Pancreas (tissue), 10 donors: ENCODE measurements at places on chromosomes 5 and 9.
A peak's percentile ranks its signal among the peaks of the same experiment; 100 is the strongest.

GRCh38 chr9:130994135-130995085, 14.6 kb upstream of the LAMC3 start:
- DNase-seq = no peak

GRCh38 chr5:127056896-127057295, 16.4 kb downstream of the C5orf63 start:
- no peak for DNase-seq

DNA sequence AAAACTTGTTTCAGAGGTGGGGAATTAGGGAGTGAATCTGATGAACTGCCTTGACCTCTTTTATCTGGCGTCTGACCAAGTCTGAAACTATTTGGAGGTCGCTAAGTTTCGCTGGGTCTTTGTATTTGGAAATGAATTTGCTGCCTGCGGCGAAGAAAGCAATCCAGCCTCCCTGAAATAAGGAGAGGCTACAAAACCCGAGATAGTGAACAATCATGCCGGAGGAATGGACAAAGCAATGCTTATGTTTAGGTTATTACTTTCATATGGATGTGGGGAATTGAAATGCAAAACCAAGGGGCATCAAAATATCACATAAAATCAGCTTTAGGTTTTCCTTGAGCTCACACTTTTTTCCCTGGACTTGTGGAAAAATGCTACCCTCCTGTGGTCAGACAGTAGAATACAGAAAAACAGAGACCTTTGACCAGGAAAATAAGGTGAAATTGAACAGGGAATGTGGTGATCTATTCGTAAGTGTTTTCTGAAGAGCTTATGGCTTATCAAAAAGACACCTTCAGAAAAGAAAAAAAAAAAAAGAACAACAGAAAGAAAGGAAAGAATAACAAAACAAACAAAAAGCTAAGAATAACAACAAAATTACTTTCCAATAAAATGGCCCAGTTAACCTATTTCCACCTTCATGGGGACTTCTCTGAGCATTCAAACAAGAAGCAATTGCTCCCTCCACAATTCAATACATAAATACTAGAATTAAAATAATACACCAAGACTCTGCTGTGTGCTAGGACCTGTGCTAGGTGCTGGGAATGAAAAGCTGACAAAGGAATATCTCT, 68.6 kb upstream of the DPYSL3 start:
- no peak for DNase-seq

DNA sequence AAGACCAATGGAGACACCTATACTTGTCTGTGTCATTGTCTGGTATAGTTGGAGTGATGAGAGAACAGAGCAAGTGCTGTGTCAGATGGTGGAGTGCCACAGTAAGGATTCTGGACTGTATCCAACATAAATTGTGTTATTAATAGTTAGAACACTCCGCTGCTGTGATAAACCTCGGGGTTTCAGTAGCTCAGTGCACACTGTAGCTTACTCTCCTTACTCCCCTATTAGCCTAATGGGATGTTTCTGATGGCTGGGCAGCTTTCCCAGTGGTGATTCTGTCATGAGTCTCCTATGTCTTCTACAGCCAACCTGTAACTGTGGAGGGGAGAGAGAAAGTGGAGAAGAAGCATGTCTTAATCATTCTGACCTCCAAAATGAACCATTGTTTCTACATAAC, 127.6 kb upstream of the PTCH1 start:
- no peak for DNase-seq

GRCh38 chr9:77710316-77710715, 62.2 kb upstream of the GNA14 start:
- no peak for DNase-seq

GRCh38 chr9:35727676-35728040, 4.3 kb downstream of the TLN1 start:
- no peak for DNase-seq

DNA sequence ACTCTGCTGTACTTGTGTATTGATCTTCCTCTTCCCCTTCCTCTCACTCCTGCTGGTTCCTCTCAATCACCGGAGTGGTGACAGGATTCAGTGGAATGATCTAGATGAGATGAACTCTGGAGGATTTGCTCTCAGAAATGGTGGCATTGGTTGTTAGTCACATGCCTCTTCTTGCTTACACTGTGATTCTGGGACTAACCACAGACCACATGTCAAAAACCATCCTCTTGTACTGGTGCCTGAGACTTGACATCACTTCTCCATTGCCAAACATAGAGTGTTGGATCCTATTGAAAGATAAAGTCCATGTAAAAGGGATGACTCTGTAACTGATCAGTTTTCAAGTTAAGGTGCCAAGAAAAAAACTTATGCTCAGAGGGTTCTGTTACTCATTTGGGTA, 506.5 kb downstream of the DMAC1 start:
- no peak for DNase-seq

DNA sequence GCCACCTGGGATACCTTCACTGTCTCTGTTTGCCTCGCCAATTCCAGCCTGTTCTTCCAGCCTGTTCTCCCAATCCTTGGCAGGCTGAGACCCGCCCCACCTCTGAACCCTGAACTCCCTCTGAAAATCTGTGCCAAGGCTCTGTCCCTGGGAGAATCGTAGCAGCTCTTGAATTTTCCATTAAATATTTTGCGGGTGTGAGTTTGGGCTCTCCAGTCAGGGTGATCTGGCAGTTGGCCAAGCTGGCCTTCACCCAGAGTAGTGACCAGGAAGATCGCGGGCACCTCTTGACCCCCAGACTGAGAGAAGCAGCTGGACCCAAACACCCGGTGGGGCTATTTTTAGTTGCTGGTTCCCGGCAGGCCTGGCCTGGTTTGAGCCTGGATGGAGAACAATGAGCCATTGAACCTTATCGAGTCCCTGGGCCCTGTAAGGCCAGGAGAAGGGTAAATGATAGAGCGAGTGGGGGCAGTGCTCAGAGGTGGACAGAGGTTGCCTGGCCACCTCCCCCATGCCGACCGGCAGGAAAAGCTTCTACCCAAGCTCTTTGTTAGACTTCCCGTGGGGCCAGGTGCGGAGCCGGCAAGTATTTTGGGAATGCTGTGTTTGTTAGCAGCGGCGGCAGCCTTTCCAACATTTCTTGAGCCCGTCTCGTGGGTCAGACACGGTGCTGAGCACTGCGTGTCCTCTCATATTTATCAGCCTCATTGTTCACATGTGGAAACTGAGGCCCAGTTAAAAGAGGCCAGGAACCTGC, 146.2 kb downstream of the RGS3 start:
- DNase-seq = peak; percentile 81

DNA sequence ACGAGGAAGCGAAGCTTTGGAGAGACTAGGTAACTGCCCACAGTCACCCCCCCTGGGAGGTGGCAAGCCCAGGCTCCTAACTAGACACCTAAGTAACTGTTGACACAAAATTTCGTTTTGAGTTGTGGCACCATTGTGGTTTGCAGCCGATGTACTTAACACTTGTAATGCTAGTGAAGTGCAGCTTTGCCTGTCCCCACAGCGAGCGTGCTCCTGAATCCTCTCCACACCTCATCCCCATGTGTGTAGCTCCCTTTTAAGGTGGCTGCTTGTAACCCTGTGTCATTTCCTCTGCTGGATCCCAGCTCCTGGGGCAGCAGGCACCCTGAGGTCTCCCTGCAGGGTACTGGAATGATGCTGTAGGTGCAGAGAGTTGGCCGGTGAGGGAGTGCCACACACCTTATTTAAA, 114.9 kb downstream of the TRIO start:
- DNase-seq = no peak

DNA sequence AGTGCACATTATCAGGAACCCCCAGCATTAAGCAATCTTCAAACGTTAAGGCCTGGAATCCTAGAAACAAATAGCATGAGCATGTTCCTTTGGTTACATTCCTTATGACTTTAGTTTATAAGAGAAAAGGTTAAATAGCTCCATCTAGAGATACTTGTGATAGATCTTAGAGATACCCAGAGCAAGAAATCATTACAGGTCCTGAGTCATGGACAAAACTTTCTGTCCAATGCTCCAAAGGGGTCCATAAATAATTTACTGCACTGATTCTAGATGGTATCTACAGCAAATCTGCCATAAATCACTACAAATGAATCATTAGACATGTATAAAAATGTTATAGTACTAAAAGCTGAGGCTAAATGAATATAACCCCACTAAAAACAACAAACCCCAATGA, 139.6 kb downstream of the HTR1A start:
- no peak for DNase-seq

DNA sequence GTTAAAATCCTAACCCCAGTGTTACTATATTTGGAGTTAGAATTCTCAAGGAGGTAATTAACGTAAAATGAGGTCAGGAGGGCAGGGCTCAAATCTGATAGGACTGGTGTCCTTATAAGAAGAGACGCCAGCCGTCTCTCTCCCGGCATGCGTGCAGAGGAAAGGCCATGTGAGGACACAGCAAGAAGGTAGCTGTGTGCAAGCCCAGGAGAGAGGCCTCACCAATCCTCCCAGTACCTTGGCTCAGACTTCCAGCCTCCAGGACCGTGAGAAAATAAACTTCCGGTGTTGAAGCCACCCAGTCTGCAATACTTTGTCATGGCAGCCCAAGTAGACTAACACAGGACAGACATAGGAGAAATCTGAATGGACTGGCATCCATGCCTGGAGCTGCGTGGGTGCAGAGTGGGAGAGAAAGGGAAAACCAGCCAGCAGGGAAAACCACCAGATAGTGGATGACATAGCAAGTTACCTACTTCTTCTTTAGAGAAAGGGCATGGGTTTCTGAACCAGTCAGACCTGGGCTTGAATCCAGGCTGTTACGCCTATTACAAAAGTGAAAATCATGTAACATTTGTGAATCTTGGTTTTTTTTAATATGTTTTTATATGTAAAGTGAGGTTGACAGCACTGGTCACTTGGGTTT, 89.2 kb downstream of the FSTL4 start:
- no peak for DNase-seq

- no peak for DNase-seq
These were observed 61.0 kb downstream of the CYSTM1 start for GRCh38 chr5:140235791-140236551.

GRCh38 chr5:115873392-115873791, 31.7 kb downstream of the AP3S1 start:
- DNase-seq = no peak

- no peak for DNase-seq
These were observed 20.7 kb downstream of the GSN start for GRCh38 chr9:121288673-121289025.

- no peak for DNase-seq
These were observed 298.4 kb upstream of the SEMA6A start for GRCh38 chr5:116872986-116873385.

DNA sequence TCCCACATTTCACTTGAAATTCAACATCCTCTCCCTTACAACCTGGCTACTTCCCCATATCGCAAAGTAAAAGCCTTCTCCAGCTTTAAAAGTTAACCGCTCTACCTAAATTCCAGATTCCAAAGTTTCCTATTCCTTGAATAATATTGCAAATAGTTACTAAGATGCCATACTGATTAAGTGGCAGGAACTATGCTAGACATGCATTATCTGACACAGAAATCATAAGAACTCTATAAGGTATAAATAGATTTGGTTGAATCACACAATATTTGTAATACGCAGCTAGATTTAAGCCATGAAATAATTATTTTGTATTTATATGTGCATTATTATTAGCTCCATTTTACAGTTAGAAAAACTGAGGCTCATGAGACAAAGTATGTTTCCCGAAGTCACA, 92.8 kb downstream of the NFIB start:
- no peak for DNase-seq

DNA sequence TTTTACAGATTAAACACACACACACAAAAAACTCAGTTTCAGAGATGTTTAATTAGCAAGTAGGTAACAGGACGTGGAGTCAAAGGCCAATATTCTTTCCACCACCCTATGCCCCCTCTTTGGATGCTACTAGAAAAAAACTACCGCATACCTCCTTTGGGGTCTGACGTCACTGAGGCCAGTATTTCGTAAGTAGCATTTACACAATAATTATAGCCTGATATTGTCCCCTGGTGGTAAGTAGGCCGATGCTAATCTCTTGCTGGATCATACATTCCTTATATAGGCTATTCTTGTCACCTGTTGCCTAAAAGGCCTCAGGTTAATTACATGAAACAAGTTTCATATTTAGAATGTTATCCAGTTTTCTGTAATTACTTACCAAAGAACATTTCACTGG, 21.0 kb upstream of the SMARCA2 start:
- no peak for DNase-seq

DNA sequence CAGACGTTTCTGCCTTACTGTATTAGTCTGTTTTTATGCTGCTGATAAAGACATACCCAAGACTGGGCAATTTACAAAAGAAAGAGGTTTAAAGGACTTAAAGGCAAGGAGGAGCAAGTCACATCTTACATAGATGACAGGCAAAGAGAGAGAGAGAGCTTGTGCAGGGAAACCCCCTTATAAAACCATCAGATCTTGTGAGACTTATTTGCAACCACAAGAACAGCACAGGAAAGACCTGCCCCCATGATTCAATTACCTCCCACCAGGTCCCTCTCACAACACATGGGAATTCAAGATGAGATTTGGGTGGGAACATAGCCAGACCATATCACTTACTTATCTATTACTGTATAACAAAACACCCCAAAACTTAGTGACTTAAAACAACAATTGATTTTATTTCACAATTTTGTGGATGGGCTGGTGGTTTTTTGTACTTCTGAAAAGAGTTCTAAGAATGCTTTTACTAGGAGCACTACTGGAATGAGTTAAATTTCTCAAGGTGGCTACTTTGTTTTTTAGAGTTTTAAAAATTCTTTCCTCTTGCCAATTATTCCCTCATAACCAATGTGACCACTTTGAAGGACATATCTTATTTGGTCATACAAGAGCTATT, 10.3 kb downstream of the RUSC2 start:
- no peak for DNase-seq

DNA sequence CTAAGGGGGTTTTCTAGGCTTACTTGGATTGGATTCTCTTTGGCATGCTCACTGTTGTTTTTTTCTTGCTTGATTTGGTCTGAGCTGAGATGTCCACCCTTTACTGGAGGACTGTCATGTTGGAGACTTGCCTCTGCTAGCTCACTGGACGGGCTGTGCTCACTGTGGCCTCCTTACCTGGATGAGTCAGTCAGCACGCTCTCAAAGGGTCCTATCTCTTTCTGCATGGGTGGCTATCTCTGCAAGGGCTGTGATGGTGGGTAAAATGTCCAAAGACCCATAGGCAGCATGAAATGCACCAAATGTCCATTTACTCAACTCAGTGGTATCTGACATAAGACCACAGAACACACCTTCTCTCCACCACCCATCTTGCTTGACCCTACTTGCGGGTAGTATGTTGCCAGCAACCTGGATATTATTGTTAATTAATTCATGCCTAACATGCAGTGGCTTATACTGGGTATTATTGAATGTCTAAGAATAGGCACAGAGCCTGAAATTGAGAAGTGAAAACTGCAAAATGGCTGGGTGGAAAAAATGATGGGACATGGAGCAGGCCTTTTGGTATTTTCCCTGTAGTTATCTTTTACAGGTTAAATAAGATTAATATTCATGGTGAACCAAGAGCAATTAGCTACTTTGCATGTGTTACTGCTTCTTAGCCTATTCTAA, 68.9 kb upstream of the TLE1 start:
- DNase-seq = no peak

DNA sequence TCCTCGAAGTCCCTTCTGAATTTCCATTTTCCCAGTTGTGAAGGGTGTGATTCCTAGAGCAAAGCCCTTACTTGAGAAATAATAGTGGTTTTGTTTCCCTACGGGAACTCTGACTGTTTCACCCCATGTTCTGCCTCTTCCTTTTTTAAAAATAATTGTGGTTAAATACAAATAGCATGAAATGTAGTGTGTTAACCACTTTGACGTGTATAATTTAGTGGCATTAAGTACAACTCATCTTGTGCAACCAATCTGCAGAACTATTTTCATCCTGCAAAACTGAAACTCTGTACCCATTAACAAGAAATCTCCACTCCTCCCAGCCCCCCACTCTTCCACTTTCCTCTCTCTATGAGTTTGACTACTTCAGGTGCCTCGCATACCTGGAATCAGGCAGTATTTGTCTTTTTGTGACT, 35.6 kb upstream of the HAND1 start:
- DNase-seq = no peak
